Fibroblast of villous mesenchyme (primary cell): ENCODE measurements at places on chromosomes 1 and 21. TPM values are rescaled to one million over a fixed set of nuclear protein-coding genes. Genes with fewer than 3 reads are reported as not detected.

Gene B3GALT5
- under 0.01 TPM in 1 of 2 replicates, not detected in the other for total RNA-seq

Gene IVL
- total RNA-seq: not detected in 2 replicates

Gene SPATA46
- total RNA-seq: not detected in 2 replicates

Gene NLRP3
- 0.43 and 0.97 TPM in 2 replicates for total RNA-seq

Gene KISS1
- 5.6 and 11.0 TPM in 2 replicates for total RNA-seq

Gene CAPZB
- total RNA-seq: 173 and 183 TPM in 2 replicates

Gene RNU1-3
- total RNA-seq: under 0.01 TPM in 1 of 2 replicates, not detected in the other

Gene OR2T2
- total RNA-seq: not detected in 2 replicates

Gene CHI3L2
- total RNA-seq: not detected in 2 replicates

Gene VHLL
- 0.32 TPM in 1 of 2 replicates, not detected in the other for total RNA-seq

Gene KRTAP11-1
- total RNA-seq: not detected in 2 replicates

Gene ETV3L
- total RNA-seq: not detected in 2 replicates

Gene FOXO6
- total RNA-seq: not detected in 2 replicates

Gene ANGPTL3
- total RNA-seq: under 0.01 TPM in 1 of 2 replicates, not detected in the other

Gene TSPEAR
- total RNA-seq: under 0.01 TPM in 1 of 2 replicates, not detected in the other

Gene IL19
- 0.97 and 1.7 TPM in 2 replicates for total RNA-seq

Gene PLA2G2D
- total RNA-seq: not detected in 2 replicates

Gene PARS2
- total RNA-seq: 4.5 and 5.6 TPM in 2 replicates

Gene ERG
- total RNA-seq: not detected in 2 replicates

Gene PSRC1
- 14.2 and 23.3 TPM in 2 replicates for total RNA-seq

Gene CNR2
- not detected in 2 replicates for total RNA-seq

Gene AVPR1B
- not detected in 2 replicates for total RNA-seq

Gene CELSR2
- total RNA-seq: 1.3 TPM in 2 replicates

Gene CR2
- not detected in 2 replicates for total RNA-seq

Gene CELA3B
- not detected in 2 replicates for total RNA-seq

Gene FALEC
- 0.64 and 1.3 TPM in 2 replicates for total RNA-seq

Gene CRNN
- not detected in 2 replicates for total RNA-seq

Gene CLDN19
- total RNA-seq: not detected in 2 replicates

Gene ERICH3
- total RNA-seq: not detected in 2 replicates

Gene SPRR2F
- not detected in 2 replicates for total RNA-seq

Gene FAM177B
- total RNA-seq: not detected in 2 replicates

Gene FBXO2
- total RNA-seq: 1.9 and 4.3 TPM in 2 replicates

Gene SH2D1B
- not detected in 2 replicates for total RNA-seq

Gene CCDC190
- total RNA-seq: 0.43 TPM in 1 of 2 replicates, not detected in the other

Gene ARHGEF10L
- total RNA-seq: 16.8 and 18.7 TPM in 2 replicates
